Mesenteric fat pad (tissue), 1 donor: ENCODE measurements at places on chromosomes 16 and 17.

- no peak for DNase-seq
Measured at GRCh38 chr16:68707340-68708152, 29.5 kb upstream of the CDH1 start.

- DNase-seq = no peak
Measured at GRCh38 chr16:3819746-3820724, 60.5 kb downstream of the CREBBP start.

GRCh38 chr17:44221084-44221861, 1.8 kb upstream of the UBTF start:
- no peak for DNase-seq

GRCh38 chr17:74424657-74425056, 7.2 kb upstream of the GPRC5C start:
- DNase-seq = no peak

- no peak for DNase-seq
Measured at GRCh38 chr17:69961501-69962145, 113.4 kb upstream of the KCNJ16 start.

DNA sequence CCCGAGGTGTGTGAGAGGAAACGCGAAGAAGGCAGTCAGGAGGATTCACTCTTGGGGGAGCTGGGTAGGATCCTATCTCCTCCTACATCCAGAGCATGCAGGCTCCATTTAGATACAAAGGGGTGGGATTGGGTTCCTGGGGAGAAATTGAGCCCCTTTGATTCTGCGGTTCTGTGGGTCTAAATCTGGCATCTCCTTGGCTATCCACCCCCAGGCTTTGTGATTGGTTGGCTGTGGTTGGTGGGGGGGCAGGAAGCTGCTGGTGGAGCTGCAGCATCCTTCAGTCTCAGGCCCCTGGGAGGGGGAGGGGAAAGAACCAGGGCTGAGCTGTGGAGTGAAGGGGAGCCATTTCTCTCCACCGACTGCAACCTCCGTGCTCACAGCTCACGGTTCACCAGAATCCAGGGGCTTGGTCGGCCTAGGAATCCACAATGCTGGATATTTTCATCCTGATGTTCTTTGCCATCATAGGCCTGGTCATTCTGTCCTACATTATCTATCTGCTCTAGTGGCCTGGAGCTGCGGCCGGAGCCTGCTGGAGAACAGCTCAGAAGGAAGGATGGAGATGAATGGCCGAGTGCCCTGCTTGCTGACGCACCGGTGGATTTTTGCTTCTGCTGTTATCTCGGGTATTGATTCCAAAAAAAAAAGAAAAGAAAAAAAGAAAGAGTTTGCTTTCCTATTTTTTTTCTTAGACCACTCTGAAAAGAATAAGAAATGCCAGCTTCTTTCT, at the start of gene LASP1NB:
Gene LASP1NB, plus strand, starts transcription at position 352 of the 733 bp plus-strand sequence.
- DNase-seq = no peak

DNA sequence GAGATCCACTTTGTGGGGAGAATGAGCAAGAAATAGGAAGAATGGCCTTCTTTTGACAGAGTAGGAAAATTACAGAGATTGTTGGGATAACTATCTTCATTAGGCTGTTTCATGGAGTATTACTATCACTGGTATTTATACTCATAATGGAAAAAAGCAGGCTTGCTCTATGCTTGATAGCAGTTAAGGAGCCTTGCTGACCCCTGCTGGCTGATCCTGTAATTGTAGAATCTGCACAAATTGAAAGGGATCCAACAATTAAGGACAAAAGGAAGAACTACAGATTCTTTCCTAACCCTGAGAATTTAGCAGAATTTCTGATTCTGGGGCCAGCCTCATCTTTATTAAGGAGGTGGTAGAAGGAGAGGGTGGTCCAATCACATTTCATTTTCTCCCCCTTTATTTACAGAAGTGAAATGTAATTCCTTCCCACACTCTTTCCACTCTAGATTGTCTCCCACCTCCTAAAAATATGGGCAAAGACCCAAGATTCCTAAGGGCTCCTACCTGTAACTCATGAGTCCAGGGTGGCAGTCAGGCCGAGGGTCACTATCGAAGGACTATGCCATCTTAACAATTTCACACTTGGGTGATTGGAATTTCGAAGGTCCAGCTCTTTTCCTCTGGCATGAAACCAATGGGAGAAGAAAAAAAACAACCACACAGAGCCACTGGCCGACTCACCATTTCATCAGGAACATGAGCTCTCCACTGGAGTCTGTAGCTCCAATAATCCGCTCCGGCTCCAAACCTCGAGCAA, 26.3 kb downstream of the NFE2L1 start:
- DNase-seq = peak; percentile 85

DNA sequence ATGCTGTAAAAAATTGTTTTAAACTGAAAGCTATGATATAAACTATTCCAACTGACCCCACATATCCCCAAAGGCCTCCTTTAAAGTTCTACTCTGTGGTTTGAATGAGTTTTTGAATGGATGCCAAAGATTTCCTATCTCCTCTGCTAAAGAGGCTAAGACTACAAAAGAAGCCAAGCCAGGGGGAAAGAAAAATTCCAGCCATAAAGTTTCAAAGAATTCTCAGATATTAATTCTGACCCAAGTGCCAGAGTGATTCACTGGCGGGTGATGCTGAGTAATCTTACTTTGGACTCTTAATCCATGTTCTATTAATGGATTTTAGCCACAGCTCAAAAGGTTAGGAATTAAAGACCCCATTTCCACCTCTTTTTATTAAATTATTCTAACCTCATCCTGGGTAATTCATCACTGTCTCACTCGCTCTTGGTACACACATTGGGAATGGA, 60.7 kb downstream of the HS3ST3A1 start:
- no peak for DNase-seq

DNA sequence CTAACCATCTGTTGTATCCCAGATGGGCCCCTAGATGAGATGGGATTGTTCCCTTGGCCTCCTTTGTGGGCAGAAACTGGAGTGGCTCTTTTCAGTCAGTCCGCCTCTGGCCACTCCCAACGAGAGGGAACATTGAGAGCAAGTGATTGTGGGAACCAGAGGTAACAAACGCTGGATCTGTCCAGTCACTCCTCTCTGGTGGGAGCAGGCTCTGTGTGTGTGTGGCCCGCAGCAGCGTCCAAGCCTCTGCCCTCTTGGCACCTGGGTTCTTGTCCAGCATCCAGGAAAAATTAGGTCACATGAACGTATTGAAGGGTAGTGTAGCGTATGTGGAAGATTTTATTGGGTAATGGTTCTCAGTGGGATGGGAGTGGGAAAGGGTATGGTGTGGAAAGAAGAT, 101.9 kb upstream of the COX10 start:
- no peak for DNase-seq

- no peak for DNase-seq
Measured at GRCh38 chr16:57759541-57760356, 24.2 kb downstream of the KATNB1 start.

DNA sequence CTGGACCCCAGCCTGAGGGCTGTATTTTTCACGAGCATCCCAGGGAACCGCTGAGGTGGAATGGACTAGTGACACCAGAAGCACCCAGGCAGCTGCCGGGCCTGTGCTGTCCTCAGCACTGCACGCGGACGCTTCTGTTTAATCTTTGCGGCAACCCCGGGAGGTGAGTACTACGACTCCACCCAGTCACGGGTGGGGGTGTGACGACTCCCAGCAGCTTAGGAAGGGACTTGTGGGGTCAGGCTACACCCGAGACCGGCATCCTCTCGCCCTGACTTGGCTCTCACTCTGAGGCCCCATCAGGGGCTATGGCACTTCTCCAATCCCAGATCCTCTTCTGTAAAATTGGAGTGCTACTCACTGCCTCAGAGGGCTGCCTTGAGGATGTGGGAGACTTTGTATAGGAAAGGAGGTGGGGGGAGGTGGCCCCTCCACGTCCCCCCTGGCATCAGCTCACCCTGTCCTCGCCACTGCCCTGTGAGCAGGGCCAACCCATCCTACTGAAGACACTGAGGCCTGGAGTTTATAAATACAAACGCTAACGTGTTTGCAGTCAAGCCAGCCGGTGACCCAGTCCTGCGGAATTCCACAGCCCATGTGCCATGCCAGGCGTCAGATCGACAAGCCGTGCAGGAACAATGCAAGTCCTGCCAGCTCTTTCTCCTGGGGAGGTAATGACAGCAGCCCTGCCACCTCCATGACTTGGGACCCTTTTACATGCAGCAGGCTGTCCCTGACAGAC, 44.4 kb downstream of the PPL start:
- no peak for DNase-seq

- DNase-seq = no peak
Measured at GRCh38 chr17:81553616-81554181, 1.5 kb upstream of the FAAP100 start.

- no peak for DNase-seq
Measured at GRCh38 chr17:59151591-59151990, 3.4 kb downstream of the SKA2 start.

GRCh38 chr17:10309003-10309974, 63.5 kb downstream of the MYH13 start:
- peak; percentile 76 for DNase-seq

GRCh38 chr17:78366109-78366848, 6.4 kb upstream of the SOCS3 start:
- DNase-seq = no peak

GRCh38 chr17:78360371-78361224, 721 bp upstream of the SOCS3 start:
- DNase-seq = peak; percentile 100

GRCh38 chr17:79034931-79035485, 11.0 kb downstream of the C1QTNF1 start:
- peak; percentile 60 for DNase-seq

- DNase-seq = no peak
Measured at GRCh38 chr17:200586-200985, 19.1 kb upstream of the DOC2B start.

GRCh38 chr16:80725566-80726162, 78.7 kb downstream of the CDYL2 start:
- DNase-seq = no peak

DNA sequence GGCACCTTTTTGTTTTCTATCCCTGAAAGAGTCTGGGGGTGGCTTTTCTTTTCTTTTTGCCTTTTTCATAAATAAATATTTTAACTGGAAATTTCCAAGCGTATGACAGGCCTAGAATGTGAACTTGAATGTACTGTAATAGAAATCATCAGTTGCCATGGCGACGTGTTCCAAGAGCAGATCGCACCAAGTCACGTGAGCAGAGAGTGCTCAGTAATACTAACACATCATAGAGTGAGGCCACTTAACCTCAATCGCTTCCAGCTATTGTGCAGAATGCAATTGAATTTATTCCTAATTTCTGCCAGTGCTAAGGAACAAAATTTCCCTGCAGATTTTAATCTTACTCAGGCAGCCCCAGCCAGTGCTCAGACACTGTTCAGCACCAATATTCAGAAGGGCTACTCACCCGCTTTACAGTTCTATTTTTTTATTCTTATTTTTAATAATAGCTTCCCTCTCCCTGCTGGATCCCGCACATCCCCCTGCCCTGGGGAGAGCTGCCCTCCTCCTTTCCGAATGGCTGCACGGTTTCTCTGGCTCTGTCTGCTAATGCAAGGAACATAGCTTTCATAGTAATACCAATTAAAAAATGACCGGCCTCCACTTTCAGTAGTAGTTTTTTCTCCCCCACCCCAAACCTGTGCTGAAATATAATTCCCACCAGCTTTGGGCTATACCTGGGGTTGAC, 26.2 kb upstream of the PMFBP1 start:
- DNase-seq = no peak

DNA sequence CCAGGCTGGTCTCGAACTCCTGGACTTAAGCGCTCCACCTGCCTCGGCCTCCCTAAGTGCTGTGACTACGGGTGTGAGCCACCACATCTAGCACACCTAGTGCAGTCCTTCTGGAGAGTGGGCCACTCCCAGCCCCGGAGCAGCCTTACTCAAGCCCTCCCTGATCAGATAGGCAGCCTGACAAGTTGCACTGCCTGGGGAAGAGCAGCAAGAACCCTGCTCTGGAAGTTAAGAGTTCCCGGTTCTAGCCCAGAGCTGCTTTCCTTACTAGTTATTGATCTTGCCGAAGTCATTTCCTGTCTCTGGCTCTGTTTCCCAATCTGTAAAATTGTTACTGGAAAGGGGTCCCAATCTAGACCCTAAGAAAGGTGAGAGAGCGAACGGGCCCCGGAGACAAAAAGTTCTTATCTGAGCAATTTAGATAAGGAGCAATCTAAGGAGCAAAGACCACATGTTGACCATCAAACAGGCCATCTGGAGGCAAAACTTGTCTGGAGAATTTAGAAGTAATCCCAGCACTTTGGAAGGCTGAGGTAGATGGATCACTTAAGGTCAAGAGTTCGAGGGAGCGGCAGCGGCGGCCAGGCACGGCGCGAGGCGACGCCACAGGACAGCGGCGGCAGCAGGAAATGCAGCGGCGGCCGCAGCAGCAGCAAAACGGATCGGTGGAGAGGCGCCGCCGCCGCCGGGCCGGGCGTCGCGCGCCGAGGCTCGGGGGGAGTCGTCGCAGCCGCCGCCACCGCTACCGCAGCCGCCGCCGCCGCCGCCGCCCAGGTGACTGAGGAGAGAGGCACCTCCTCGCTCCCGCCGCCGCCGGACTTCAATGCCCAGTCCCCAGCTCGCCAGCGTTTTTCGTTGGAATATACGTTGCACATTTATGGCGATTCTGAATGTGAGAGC, 4.3 kb upstream of the NAGLU start:
- no peak for DNase-seq

- DNase-seq = peak; percentile 86
Measured at GRCh38 chr16:58499092-58499511, 841 bp upstream of the NDRG4 start.

- DNase-seq = no peak
Measured at GRCh38 chr16:50315346-50315997, 49.1 kb downstream of the ADCY7 start.

DNA sequence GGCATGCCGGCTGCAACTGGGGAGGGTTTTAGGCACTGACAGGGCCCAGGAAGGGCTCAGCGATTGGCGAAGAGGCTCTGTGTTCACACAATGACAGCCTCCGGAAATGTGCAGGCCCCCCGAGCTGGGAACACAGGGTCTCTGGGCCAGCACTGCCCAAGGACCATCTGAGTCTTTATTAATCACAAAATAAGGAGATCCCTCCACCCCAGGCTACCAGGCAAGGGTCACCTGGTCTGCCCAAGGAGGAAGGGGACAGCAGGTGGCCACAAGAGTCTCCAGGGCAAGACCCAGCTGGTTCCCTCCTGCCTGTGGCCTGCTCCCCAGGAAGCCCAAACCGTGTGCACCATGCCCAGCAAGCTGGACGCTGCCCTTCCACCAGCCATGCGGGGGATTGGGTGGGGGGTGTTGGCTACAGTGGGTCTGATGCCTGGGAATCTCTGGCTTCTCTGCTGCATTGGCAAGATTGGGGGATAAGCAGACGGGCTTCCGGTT, 52.1 kb upstream of the TNRC6C start:
- DNase-seq = no peak

DNA sequence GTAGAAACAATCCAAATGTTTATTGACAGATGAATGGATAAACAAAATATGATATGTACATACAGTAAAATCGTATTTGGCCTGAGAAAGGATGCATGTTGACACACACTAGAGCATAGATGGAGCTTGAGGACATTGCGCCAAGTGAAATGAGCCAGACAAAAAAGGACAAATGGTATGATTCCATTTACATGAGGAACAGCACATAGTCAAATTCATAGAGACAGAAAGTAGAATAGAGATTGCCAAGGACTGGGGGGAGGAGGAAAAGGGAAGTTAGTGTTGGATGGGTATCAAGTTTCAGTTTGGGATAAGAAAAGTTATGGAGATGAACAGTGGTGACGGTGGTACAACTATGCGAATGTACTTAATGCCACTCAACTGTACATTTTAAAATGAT, 47.9 kb downstream of the COPRS start:
- no peak for DNase-seq

GRCh38 chr17:82802075-82802780, 37.6 kb downstream of the ZNF750 start:
- DNase-seq = no peak
